ENCODE measurements at places on chromosomes 11 and 22. TPM values are rescaled to one million over a fixed set of nuclear protein-coding genes. Genes with fewer than 3 reads are reported as not detected.

- DNase-seq, result no peak
Measured at GRCh38 chr11:134760299-134760698, 348.3 kb upstream of the B3GAT1 start.

DNA sequence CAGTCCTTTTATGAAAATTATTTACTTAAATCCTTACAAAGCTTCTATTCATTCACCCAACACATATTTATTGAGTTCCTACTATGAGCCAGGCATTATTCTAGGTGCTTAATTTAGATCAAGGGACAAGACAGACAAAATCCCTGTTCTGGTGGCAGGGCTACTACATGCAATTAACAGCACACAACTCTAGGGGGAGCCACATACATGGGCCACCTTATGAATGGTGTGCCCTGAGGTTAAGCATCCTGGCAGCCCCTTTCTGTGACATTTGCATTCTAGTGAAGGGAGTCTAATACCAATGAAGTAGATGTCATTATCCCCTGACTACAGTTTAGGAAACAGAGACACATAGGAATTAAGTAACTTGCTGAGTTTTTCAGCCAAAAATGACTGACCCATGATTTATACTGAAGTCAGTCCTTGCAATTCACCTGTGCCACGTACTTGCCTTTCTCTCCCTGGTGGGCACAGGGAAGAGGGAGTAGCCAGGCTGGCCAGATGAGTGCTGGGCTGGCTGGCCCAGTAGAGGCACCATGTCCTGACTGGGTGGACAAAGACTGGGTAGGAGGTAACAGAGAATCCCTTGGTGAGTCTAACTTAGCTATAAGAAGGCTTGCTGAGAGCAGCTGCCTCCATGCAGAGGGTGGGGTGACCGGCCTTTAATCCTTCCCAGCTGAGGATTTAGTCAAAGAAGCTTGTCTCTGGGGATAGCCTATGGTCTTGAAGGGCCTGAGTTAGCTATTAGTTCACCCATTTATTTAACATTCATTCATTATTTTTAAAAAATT lies 52.0 kb upstream of the ELF5 start:
- no peak for DNase-seq

DNA sequence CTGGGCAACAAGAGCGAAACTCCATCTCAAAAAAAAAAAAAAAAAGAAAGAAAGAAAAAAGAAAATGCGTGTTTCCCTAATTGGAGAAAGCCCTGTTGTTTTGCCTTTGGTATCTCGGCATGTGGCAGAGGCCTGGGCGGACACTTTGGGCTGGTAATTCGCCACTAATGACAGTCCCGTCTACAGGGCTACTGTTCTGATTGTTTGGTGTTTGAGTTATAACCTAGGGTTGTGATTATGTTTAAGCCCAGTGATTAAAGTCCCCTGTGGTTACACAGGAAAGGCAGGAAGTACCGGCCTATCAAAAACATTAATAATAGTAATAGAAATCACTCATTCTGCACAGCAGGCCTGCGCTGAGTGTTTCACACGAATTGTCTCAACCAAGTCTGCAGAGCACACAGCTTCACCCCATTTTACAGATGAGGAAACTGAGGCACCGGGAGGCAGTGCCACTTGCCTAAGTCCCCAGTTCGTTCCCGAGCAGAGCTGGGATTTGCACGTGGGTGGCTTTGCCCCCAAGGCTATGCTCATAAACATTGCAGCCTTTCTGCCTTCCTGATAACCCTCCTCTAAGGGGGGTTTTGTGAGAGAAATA lies 39.1 kb upstream of the GRAMD4 start:
- DNase-seq, result no peak

DNA sequence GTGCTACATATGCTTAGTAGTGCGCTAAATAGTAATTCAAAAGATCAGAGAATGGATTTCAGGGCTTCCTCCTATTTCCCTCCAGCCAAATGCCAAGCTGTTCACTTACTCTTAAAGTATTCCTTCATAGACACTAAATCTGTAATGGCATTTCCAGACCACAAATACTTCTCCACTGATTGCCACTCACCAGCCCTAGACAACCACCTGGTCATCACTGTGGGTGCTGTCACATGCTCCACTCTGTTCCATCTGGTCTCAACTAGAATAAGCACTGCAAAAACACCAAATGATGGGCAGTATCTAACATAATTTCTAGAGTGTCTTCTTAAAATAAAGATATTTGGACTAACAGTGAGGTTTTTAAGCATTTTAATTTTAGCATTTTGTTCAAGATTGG lies 341.3 kb downstream of the AASDHPPT start:
- DNase-seq, result no peak

KLHL35 gene
- total RNA-seq, result 1.7 TPM

Data from stomach (tissue), 19 donors.